ENCODE measurements at places on chromosomes 2 and 18.

- no peak overlapping the region for H3K27ac ChIP-seq
- no peaks in the 10 kb centered on the region for H3K36me3 ChIP-seq
- no peaks in the 10 kb centered on the region for H3K4me1 ChIP-seq
- no peaks in the 10 kb centered on the region for H3K27me3 ChIP-seq
- no peak for DNase-seq
- no peak overlapping the region for H3K4me3 ChIP-seq
These were observed 9.0 kb downstream of the CAPN10 start for GRCh38 chr2:240595381-240596079.

GRCh38 chr2:138390316-138390945 lies 111.1 kb upstream of the SPOPL start:
- H3K36me3 ChIP-seq = no peaks in the 10 kb centered on the region
- no peaks in the 10 kb centered on the region for H3K27me3 ChIP-seq
- no peak overlapping the region for H3K4me3 ChIP-seq

GRCh38 chr2:118854507-118855345 lies 7.3 kb upstream of the EN1 start:
- no peak overlapping the region for H3K27ac ChIP-seq
- peak overlapping the region; percentile 76 for H3K4me3 ChIP-seq
- H3K4me1 ChIP-seq = peaks cover 5% of the 10 kb centered on the region
- DNase-seq = no peak
- peaks cover 49% of the 10 kb centered on the region for H3K27me3 ChIP-seq
- no peaks in the 10 kb centered on the region for H3K36me3 ChIP-seq

DNA sequence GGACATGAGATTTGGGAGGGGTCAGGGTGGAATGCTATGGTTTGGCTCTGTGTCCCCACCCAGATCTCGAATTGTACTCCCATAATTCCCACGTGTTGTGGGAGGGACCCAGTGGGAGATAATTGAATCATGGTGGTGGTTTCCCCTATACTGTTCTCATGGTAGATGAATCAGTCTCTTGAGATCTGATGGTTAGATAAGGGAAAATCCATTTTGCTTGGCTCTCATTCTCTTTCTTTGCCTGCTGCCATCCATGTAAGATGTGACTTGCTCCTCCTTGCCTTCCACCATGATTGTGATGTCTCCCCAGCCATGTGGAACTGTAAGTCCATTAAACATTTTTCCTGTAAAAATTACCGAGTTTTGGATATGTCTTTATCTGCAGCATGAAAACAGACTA lies 80.9 kb upstream of the GALNT5 start:
- no peaks in the 10 kb centered on the region for H3K4me1 ChIP-seq
- H3K36me3 ChIP-seq = no peaks in the 10 kb centered on the region
- no peak for DNase-seq
- H3K27ac ChIP-seq = no peak overlapping the region
- no peaks in the 10 kb centered on the region for H3K27me3 ChIP-seq

GRCh38 chr18:7770908-7771307 lies 203.8 kb downstream of the PTPRM start:
- no peak overlapping the region for H3K27ac ChIP-seq
- H3K4me1 ChIP-seq = peaks cover 13% of the 10 kb centered on the region
- no peaks in the 10 kb centered on the region for H3K36me3 ChIP-seq
- H3K27me3 ChIP-seq = no peaks in the 10 kb centered on the region

- H3K27me3 ChIP-seq = no peaks in the 10 kb centered on the region
- no peaks in the 10 kb centered on the region for H3K4me1 ChIP-seq
- no peak overlapping the region for H3K4me3 ChIP-seq
- no peak overlapping the region for H3K27ac ChIP-seq
These were observed 43.7 kb upstream of the TMEM163 start for GRCh38 chr2:134762508-134762907.

GRCh38 chr2:62195421-62196277 lies at the start of gene B3GNT2:
Gene B3GNT2, plus strand, starts transcription at chr2:62196115. Its CDS starts 26,106 bp downstream, at chr2:62222221.
- H3K4me3 ChIP-seq = peak within 1 kb of the TSS; percentile 98
- H3K27ac ChIP-seq = peak within 1 kb of the TSS; percentile 83
- peak; percentile 84 for DNase-seq
- no peaks in the 10 kb centered on the region for H3K36me3 ChIP-seq

DNA sequence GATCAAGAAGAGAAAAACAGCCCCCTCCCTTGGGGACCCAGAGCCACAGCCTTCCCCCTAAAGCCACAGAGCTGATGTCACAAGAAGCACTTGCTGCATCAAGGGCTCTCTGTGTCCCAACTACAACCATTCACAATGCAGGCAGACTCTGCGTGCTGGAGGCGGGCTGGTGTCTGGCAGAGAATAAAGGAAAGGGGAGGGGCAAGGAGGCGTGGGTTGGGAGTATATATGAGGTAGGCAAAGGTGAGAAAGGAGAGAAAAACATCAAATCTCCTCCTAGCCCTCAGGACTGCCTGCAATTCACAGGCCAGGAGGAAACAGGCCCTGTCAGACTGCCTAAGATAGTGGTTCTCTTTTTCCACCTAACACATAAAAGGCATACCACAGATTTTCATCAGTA lies 48.8 kb upstream of the IHH start:
- no peaks in the 10 kb centered on the region for H3K36me3 ChIP-seq
- no peaks in the 10 kb centered on the region for H3K27me3 ChIP-seq
- no peak overlapping the region for H3K27ac ChIP-seq
- H3K4me1 ChIP-seq = no peaks in the 10 kb centered on the region
- DNase-seq = no peak
- H3K4me3 ChIP-seq = no peak overlapping the region

GRCh38 chr2:201114846-201115245 lies 1.1 kb upstream of the CFLAR start:
- DNase-seq = no peak
- no peaks in the 10 kb centered on the region for H3K27me3 ChIP-seq
- peak overlapping the region; percentile 96 for H3K27ac ChIP-seq
- H3K4me1 ChIP-seq = peaks cover 15% of the 10 kb centered on the region
- H3K36me3 ChIP-seq = no peaks in the 10 kb centered on the region
- H3K4me3 ChIP-seq = no peak overlapping the region

DNA sequence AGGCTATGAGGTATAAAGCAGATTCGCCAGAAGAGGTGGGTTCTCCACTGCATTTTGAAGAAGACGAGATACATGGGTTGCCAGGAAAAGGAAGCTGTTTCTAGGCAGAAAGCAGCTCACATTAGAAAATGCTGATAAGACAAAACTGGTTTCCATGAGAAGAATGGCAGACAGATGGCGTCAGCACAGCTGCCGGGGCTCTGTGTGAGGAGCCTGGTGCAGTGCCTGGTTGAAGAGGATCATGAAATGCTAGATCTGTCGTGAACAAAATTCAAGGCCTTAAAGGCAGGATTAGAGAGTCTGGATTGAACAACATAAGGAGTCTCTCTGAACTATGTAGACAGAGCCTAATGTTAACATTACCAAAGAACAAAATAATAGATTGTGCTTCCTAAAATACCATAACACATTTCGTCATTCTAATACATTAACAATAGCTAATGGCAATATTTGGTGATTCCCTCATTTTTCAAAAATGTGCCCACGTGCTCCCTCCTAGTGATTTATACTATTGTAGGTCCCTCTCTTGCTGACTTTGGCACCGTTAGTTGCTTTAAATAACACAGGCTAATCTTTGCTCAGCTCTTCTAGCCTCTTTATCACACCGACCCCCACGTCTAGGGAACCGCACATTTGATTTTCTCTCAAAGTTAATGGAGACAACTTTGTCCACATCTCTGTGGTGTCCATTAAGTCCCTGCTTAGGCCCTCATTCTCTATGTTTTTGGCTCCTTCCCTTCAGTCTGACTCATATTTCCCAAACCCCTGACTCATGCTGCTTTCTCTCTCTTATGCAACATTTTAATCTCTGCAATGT lies 38.2 kb downstream of the EFEMP1 start:
- no peak for DNase-seq
- no peaks in the 10 kb centered on the region for H3K27me3 ChIP-seq
- no peak overlapping the region for H3K4me3 ChIP-seq
